ENCODE measurements at places on chromosomes 16 and 17.
A peak's percentile ranks its signal among the peaks of the same experiment; 100 is the strongest.

DNA sequence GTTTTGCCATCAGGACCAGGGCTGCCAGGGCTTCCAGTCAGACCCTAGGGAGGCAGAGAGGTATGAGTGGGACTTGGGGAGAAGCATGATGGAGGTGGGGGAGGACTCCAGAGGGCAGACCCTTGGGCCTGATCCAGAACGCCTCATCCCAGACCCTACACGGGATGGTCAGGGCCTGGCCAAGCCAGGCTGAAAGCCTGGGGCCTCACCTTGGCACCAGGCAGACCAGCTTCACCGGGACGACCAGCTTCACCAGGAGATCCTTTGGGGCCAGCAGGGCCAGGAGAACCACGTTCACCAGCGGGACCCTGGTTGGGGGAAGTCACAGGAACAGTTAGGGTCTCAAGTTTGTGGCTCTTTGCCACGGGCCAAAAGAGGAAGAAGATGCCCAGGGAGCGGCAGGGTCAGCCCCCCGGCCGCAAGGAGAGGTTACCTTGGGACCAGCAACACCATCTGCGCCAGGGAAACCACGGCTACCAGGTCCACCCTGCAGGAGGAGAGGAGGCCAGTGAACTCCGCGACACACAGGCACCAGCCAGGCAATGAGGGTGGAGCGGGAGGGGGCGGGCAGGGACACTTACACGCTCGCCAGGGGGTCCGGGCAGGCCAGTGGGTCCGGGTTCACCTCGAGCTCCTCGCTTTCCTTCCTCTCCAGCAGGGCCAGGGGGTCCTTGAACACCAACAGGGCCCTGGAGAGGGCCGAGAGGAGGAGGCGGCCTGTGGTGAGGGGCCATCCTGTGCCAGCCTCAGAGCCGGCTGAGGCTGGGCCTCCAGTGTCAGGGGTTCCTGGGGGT is 7.1 kb downstream of the COL1A1 start:
- DNase-seq: no peak

GRCh38 chr16:65895906-65896305 is 470.6 kb upstream of the CDH5 start:
- DNase-seq: no peak

DNA sequence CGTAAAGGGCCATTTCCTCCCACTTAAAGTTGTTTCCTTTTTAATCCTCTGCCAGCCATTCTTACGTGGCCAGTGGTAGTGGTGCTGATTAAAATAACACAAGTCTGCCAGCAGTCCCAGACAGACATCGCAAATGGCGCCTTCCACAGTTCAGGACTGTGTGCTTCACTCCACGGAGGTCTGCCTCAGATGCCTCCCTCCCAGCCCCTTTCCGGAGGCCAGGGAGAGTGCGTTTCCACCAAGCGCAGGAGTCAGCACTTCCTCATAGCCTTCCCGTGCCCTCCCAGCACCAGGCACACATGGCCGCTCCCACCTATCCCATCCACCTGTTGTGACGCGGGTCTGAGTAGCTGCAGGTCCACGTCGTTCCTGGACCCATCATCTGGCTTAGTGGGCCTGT is 205.6 kb downstream of the RPTOR start:
- no peak for DNase-seq

- DNase-seq: no peak
Observed at GRCh38 chr16:58417035-58417434, 24.8 kb downstream of the GINS3 start.

GRCh38 chr16:69346683-69347082 is 4.9 kb downstream of the TMED6 start:
- no peak for DNase-seq

- no peak for DNase-seq
Observed at GRCh38 chr17:28828294-28829040, 14.1 kb downstream of the FAM222B start.

- peak; percentile 82 for DNase-seq
Observed at GRCh38 chr17:73710095-73710592, 65.9 kb upstream of the SDK2 start.

DNA sequence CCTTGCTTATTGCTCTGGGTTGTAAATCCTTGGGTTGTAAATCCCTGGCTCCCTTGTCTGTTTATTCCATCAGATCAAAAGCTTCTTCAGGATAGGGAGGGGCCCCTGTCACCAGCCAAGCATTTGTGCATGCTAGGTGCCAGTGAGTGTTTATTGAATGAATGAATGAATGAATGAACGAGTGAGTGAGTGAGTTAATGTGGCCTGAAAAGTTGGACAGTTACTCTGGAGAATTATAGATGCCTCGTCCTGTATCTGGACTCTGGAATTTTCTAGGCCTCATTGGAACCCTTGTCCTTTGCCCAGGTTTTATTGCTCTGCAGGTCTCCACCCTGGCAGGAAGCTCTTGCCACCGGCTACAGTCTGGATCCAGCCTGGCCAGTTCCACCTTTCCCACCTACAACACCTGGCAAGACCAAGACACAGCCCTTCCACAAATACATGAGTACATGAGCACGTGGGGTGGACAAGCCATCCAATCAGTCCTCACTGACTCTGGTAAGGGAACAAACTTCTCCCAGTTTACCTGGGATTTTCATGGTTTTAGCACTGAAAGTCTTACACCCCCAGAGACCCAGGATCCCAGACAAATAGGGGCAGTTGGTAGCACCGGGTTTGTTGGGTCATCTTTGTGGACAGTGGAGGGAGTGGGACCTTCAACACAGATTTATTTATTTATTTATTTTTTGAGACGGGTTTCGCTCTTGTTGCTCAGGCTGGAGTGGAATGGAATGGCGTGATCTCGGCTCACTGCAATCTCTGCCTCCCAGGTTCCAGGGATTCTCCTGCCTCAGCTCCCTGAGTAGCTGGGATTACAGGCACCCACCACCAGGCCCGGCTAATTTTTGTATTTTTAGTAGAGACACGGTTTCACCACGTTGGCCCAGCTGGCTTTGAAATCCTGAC is 14.7 kb upstream of the CDH1 start:
- DNase-seq: no peak

GRCh38 chr17:28370744-28371103 is 617 bp upstream of the VTN start:
- DNase-seq: no peak

DNA sequence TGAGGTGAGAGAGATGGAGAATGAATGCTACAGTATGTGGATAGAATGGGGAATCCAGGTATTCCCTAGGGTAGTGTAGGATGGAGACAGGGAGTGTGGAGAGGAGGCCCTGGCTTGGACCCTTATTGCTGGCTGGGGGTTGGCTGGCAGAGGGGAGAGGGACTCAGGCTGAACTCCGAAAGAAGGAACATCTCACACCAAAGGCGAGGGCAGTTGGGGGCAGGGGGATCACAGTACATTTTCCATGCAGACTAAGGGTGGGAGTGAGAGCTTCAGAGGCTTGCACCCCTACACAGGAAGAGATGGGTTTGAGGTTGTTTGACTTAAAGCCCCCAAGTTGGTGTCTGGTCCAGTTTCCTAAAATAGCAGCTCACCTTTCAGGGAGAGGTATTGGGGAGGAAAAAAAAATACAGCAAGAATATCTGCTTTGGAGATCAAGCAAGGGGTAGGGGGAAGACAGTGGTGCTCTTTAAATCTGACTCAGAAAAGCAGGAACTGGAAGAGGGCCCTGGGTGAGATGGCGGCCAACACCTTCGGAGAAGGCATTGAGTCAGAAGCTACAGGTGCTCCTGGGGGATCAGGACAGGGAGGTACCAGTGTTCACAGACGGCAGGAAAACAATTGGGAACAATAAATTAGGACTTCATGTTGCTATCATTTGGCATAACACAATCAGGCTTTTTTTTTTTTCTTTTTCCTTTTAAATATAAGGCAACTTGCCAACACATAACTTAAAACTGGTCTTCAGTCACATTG is 12.4 kb downstream of the TRAF4 start:
- no peak for DNase-seq

DNA sequence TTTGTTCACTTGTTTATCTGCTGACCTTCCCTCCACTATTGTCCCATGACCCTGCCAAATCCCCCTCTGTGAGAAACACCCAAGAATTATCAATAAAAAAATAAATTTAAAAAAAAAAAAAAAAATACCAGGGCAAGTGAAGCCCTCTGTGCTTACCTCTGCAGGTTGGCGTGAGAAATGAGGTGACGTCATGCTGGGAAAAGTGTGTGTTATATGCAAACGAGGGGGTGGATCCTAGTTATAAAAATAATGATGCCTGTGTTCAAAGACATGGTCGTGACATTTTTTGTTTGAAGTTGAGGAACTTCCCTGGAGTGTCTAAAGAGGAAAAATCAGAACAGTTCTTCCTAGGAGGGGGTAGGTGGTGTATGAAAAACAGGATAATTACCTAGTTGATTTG is 20.2 kb downstream of the TMC7 start:
- DNase-seq: no peak

- no peak for DNase-seq
Observed at GRCh38 chr16:50697881-50698767, 4.7 kb downstream of the NOD2 start.

GRCh38 chr17:15086776-15087295 is 178.3 kb downstream of the PMP22 start:
- DNase-seq: no peak

DNA sequence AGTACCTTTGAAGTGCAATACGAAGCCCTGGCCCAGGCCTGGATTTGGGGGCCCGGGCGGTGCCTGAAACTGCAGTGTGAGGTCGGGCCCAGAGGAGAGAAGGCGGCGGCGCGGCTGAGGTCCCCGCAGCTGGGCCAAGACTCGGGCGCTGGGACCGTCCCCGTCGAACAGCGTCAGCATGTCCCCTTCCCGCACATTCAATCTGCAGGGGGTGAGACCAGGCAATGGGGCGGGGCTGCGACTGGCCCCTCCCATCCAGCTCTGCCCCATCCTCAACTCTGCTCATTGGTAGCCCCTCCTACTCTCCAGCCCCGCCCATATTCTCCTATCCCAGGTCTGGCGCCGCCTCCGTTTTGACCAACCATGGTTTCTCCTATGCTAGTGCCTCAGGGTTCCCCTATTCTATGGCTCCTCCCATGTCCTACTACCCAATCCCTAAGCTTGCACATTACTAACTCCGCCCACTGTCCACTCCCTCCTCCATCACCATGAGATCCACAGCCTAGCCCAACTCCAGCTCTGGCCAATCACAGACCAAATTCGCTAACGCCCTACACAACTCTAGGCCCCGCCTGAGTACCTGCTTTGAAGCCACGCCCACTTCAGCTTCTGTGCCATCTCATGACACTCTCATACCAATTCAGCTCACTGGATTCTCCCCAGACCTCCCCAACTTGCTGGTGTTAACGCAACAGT is 14.4 kb upstream of the CDIPT start:
- peak; percentile 55 for DNase-seq

- no peak for DNase-seq
Observed at GRCh38 chr17:35745246-35745645, 7.8 kb downstream of the GAS2L2 start.

- DNase-seq: no peak
Observed at GRCh38 chr16:1771864-1772361, 570 bp upstream of the NME3 start.

- DNase-seq: peak; percentile 67
Observed at GRCh38 chr16:87764600-87765472, 950 bp downstream of the KLHDC4 start.

- DNase-seq: no peak
Observed at GRCh38 chr17:58334256-58334655, 5.7 kb upstream of the TSPOAP1 start.

- DNase-seq: no peak
Observed at GRCh38 chr16:80105160-80105559, 435.6 kb upstream of the DYNLRB2 start.

DNA sequence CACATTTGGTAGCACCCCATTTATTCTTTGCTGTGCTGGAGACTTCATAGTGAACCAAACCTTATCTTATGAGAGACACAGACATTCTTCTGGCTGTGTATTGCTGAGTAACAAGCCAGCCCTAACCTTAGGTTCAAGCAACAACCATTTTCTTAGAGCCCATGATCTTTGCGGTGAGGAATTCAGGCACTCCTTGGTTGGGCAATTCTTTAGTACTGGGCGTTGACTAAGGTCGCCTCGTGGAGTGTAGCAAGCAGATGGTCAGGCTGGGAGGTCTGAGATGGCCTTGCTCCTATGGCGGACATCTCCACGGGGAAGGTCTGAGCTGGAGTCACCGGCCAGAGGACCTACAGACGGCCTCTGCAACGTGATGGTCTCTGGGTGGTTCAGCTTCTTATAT is 43.1 kb downstream of the ARSG start:
- no peak for DNase-seq

DNA sequence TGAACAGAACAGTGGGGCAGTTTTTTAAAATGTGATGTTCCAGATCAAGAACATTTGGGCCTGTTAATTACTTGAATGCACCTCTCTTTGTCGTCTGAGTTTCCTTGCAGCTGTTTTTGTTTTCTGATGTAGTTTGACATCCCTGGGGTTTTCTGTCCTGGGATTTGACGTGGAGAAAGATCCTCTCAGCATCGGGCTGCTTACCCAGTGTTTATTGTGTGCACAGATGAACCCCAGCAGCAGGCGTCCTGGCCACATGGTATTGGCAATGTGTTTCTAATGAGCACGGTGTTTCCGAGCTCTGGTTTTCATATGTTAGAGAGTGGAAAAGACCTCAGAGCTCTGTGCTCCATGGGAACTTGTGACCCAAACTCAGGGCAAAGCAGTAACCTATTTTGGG is 191.1 kb upstream of the IRX3 start:
- DNase-seq: no peak

DNA sequence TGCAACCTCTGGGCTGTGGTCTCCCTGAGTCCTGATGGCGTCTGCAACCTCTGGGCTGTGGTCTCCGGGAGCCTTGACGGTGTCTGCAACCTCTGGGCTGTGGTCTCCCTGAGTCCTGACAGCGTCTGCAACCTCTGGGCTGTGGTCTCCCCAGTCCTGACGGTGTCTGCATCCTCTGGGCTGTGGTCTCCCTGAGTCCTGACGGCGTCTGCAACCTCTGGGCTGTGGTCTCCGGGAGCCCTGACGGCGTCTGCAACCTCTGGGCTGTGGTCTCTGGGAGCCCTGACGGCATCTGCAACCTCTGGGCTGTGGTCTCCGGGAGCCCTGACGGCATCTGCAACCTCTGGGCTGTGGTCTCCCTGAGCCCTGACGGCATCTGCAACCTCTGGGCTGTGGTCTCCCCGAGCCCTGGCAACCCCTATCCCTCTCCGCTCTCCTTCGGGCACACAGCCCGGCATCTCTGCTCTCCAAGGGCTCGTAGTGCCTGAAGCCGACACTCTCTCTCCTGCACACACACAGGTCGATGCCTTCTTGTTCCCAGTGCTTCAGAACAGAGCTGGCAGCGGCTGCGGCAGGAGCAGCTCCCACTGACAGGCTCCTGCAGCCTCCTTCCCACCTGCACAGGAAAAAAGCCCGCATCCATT is 45.6 kb downstream of the METRNL start:
- peak; percentile 48 for DNase-seq

GRCh38 chr17:57735707-57736106 is 9.4 kb downstream of the CCDC182 start:
- DNase-seq: peak; percentile 35

- DNase-seq: no peak
Observed at GRCh38 chr16:24463196-24463945, 76.0 kb upstream of the RBBP6 start.

DNA sequence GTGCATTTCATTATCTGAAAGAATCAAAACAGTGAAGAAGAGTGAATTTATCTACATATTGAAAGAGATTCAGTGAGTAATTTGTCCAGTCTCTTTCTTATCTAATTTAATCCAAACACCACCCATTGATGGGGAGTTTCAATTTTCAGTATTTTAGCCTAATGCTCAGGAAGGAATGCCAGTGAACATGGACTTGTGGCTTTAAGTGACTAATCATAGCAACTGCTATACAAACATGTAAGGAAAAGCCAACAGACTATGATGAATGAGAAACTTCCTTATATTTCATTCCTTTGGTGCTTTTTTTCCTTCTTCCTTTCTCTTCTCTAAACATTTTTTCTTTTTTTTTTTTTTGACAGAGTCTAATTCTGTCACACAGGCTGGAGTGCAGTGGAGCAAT is 885.8 kb downstream of the KCNJ2 start:
- no peak for DNase-seq
